Activated CD8-positive, alpha-beta memory T cell treated with anti-CD3 and anti-CD28 coated beads, Interleukin-2, amount 10 ng/mL, durations not matched to agents 7 days and 5 days (primary cell): ENCODE measurements at places on chromosomes 16 and 17. TPM values are rescaled to one million over a fixed set of nuclear protein-coding genes. Genes with fewer than 3 reads are reported as not detected.

- no peaks in the 10 kb centered on the region for H3K36me3 ChIP-seq
- H3K4me1 ChIP-seq: no peaks in the 10 kb centered on the region
- H3K27ac ChIP-seq: no peak overlapping the region
- H3K27me3 ChIP-seq: no peaks in the 10 kb centered on the region
Observed at GRCh38 chr17:53006006-53006405, 816.7 kb upstream of the KIF2B start.

DNA sequence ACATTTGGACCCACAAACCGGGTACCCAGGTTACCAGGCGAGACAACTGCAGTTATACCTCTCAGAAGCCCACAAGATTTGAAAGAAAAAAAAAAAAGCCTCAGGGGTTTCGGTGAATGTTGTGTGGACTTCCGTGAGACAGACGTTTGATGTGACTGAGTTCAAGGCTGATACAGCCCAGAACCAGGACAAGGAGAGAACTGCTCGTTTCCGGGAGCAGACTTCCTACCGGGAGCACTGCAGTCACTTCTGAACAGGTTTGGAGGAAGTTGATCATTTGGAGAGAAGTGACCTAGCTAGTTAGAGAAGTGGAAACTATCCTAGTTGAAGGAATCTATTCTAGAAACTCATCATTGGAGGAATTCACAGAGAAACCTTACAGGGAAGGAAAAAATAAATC lies 847 bp downstream of the CKLF start:
- H3K4me3 ChIP-seq: peak overlapping the region; percentile 98
- H3K27me3 ChIP-seq: no peaks in the 10 kb centered on the region
- H3K27ac ChIP-seq: peak overlapping the region; percentile 96
- peaks cover 79% of the 10 kb centered on the region for H3K4me1 ChIP-seq

GRCh38 chr16:8550728-8551387 lies 39.5 kb downstream of the TMEM114 start:
- DNase-seq: no peak
- no peaks in the 10 kb centered on the region for H3K36me3 ChIP-seq
- no peak overlapping the region for H3K27ac ChIP-seq
- H3K27me3 ChIP-seq: peaks cover 18% of the 10 kb centered on the region

DNA sequence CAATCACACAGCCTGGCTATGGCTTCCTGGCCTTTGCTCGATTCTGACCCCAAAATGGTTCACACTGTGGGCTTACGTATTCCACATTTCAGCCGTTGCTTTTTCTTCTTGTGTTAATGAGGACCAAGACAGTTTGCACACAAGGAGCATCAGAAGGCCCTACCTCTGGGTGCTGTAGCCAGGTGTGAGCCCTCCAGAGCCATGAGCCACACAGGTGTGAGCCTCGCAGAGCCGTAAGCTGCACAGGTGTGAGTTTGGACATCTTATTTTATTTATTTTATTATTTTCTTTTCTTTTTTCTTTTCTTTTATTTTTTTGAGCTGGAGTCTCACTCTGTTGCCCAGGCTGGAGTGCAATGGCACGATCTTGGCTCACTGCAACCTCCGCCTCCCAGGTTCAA lies 70.6 kb downstream of the LMF1 start:
- no peak for DNase-seq
- H3K4me3 ChIP-seq: no peak overlapping the region
- H3K4me1 ChIP-seq: no peaks in the 10 kb centered on the region
- no peak overlapping the region for H3K27ac ChIP-seq
- H3K36me3 ChIP-seq: peaks cover 1% of the 10 kb centered on the region

- H3K4me3 ChIP-seq: peak overlapping the region; percentile 88
- H3K27ac ChIP-seq: peak overlapping the region; percentile 99
- no peaks in the 10 kb centered on the region for H3K27me3 ChIP-seq
- peak; percentile 97 for DNase-seq
Observed at GRCh38 chr17:43360739-43361505, 37.9 kb upstream of the ARL4D start.

DNA sequence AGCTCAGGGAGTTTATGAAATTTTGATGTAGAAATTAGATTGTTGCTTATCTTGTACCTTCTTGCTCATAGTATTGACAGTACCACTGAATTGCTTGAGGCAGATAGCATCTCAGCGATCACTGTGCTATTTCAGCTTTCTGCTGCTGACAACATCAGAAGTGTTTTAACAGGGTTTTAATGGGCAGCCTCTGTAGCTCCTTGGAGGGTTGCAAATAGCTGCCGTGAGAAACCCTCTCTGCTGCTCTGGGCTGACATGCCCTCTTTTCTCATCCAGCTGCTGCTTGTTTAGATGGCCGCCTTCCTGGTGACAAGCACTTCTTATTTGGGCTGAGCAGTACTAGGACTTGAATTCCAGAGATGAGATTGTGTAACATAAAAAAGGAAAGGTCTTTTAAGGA lies 180.2 kb upstream of the TBX2 start:
- no peaks in the 10 kb centered on the region for H3K27me3 ChIP-seq
- peaks cover 61% of the 10 kb centered on the region for H3K4me1 ChIP-seq
- no peak for DNase-seq

DNA sequence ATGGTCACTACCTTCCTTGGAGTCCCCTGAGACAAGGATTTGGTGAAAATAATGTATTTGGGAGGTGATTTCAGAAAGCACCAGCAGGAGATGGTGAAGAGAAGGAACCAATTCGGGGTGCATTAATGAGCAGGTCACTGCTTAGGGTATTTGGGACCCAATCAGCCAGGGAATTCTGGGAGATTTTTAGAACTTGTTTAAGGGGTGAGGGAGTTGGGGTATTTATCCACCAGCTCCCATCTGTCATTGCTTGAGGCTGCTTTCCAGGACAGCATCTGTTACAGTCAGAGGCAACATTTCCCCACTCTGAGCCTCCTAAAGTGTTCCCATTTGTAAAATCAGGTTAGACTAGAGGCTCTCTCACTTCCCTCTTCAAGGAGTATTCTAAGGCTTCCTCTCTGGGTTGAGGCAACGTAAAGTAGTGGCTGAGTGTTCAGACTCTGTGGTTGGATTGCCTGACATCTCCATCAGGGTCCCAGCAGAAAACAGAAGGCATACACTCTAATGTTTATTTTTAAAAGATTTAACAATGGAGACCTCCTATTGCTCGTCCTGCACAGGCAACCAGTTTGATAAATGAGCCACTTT lies 60.9 kb downstream of the CLEC19A start:
- DNase-seq: no peak
- H3K4me1 ChIP-seq: no peaks in the 10 kb centered on the region
- no peak overlapping the region for H3K4me3 ChIP-seq
- no peaks in the 10 kb centered on the region for H3K36me3 ChIP-seq
- peaks cover 14% of the 10 kb centered on the region for H3K27me3 ChIP-seq

DNA sequence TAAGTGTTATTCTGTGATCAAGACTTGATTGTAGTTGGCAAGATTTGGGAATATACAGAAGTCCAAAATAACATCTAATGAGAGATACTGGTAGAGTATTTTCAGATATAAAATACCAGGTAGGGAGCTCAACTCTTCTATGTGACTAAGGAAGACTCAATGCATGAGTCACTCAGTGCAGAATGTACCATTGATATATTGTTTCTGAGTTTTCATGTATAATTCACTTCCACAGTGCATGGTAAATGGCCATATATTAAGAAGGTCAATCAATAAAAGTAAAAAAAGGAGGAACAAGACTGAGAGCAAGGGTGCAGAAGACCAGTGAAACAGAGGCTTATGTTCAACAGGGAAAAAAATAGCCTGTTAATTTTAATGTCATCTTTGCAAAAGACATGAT lies 1387.9 kb downstream of the CDH8 start:
- no peaks in the 10 kb centered on the region for H3K4me1 ChIP-seq
- no peaks in the 10 kb centered on the region for H3K36me3 ChIP-seq
- no peak overlapping the region for H3K27ac ChIP-seq
- no peak overlapping the region for H3K4me3 ChIP-seq

DNA sequence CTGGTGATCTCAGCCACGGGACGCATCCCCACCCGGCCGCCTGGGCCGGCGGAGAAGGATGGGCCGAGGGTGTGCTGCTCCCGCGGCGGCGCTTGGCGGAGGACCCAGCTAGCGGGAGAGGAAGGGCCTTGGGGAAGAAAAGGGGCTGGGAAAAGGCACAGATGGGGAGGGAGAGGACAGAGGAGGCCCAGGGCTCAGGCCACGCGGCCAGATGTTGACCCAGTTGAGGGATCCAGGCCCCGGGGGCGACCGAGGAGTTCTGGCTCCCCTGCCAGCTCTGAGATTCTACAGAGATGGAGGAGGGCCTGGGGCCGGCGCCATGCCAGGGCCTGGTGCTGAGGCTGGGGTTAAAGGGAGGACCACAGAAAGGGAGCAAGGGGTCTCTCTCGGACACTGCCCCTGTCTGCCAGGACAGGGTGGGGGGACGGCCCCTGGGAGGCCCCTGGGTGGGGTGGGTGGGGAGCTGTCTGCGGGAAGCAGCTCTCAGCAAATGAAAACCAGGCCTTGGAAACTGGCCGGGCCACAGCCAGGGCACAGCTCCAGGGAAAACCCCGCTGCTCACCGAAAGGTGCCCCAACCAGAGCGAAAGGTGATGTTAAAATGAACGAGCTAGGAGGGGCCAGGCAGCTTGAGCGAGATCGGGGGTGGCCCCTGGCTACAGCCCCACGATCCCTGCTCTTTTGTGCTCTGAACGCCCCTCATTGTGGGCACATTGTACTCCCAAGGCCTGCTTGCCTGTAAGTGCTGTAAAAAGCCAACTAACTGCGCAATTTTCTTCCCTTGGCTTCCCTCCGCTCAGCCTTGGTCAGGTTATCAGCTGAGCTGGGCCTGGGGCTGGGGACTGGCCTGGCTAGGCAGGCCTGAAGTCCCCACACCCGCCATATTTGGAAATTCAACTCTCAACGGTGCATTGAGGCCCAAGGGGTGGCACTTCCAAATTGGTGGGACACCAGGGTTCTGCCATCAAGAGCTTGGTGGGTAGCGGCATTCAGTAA lies 191.4 kb downstream of the ZNF423 start:
- no peak overlapping the region for H3K27ac ChIP-seq
- no peak for DNase-seq
- no peaks in the 10 kb centered on the region for H3K4me1 ChIP-seq
- no peaks in the 10 kb centered on the region for H3K36me3 ChIP-seq
- H3K4me3 ChIP-seq: no peak overlapping the region
- H3K27me3 ChIP-seq: no peaks in the 10 kb centered on the region

DNA sequence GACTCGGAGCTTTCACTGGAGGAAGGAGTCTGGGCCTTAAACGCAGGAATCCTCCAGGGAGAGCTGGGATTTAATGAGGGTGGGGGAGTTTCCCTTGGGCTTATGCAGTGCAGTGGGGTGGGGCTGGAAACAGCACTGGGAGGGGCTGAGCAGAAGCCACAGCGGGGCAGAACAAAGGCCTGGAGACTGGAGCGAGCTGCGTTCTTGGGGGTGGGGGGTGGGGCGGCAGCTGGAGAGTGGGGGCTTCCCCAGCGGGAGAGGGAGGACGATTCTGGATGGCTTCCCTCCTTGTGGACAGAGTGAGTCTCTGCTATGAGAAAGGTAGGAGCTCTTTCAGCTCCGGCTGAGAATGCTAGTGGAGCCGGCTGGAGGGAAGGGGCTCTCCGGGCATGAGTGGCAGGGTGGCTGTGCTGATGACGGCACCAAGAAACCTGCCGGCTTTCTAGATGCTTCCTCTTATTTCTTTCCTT lies 406.0 kb downstream of the SEC14L1 start:
- peaks cover 4% of the 10 kb centered on the region for H3K4me1 ChIP-seq
- no peak overlapping the region for H3K4me3 ChIP-seq
- DNase-seq: no peak
- H3K27me3 ChIP-seq: peaks cover 25% of the 10 kb centered on the region
- H3K27ac ChIP-seq: no peak overlapping the region

DNA sequence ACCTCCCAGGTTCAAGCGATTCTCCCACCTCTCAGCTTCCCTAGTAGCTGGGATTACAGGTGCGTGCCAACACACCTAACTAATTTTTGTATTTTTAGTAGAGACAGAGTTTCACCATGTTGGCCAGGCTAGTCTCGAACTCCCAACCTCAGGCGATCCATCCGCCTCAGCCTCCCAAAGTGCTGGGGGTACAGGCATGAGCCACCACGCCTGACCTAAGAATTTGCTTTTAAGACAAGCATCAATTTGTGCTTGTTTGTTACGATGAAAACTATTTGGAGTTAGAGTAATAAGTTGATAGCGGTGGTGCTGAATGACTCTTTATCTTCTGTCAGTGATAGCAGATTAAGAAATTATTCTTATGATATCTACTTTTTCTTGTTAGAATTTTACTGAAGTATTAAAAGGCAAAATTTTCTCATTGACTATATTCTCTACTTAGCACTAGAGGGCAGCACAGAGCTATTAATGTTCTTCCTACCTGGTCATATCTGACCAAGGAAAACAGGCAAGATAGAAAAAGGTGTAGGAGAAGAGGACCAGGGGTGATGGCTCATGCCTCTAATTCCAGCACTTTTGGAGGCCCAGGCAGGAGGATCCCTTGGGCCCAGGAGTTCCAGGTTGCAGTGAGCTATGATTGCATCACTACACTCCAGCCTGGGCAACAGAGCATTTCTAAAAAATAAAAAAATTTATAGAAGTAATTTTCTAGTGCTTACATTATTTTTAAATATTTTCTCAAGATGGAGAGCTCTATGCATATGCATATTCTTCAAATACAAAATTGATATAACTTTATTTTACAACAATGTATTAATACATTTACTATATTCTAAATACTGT lies 24.5 kb downstream of the STXBP4 start:
- H3K4me3 ChIP-seq: no peak overlapping the region
- no peak for DNase-seq
- no peaks in the 10 kb centered on the region for H3K27me3 ChIP-seq
- H3K27ac ChIP-seq: no peak overlapping the region
- H3K4me1 ChIP-seq: no peaks in the 10 kb centered on the region

CIBAR2 gene
- total RNA-seq: not detected

TSNAXIP1 gene
- total RNA-seq: 0.45 TPM

NPIPA2 gene
- total RNA-seq: 1.4 TPM

ASGR2 gene
- total RNA-seq: not detected

MATCAP1 gene
- total RNA-seq: 56.0 TPM

BRIP1 gene
- 23.8 TPM for total RNA-seq
